ENCODE measurements at places on chromosomes 11 and 22.

DNA sequence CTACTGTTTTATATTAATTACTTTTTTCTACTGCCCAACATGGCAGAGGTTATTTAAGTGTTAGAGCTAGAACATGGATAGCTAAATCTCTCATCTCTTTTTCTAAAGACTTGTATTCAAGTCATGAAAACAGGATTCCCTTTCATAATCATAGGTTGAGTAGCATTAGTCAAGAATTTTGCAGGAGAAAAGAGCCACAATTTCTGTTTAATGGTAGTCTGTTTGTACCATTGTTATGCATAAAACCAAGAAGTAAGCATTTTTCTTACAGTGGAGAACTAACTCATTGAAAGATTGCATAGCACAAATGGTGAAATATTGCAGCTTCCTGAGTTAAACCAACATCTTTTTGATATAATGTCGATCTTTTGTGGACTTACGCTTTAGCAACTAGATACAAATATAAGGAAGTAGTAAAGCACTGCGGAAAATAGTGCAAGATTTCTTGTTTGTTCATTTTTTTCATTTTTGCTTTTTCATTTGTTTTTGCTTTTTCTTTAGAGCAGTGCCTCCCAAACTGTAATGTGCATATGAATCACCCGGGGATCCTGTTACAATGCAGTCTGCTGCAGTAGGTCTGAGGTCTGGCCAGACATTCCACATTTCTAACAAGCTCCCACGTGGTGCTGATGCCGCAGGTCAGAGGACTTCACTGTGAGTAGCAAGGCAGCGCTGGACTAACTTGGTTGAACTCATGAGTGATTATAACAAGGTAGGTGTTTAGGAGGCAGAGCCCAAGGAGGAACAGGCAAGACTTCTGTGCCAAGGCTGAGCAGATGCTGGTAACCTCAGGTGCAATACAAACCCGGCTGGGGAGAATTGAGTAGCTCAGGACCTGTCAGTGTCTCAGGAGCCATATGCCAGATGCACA is 4.6 kb downstream of the ETS1 start:
- DNase-seq: peak; percentile 50

GRCh38 chr22:49203859-49204598 is 623.6 kb downstream of the BRD1 start:
- no peak for DNase-seq

DNA sequence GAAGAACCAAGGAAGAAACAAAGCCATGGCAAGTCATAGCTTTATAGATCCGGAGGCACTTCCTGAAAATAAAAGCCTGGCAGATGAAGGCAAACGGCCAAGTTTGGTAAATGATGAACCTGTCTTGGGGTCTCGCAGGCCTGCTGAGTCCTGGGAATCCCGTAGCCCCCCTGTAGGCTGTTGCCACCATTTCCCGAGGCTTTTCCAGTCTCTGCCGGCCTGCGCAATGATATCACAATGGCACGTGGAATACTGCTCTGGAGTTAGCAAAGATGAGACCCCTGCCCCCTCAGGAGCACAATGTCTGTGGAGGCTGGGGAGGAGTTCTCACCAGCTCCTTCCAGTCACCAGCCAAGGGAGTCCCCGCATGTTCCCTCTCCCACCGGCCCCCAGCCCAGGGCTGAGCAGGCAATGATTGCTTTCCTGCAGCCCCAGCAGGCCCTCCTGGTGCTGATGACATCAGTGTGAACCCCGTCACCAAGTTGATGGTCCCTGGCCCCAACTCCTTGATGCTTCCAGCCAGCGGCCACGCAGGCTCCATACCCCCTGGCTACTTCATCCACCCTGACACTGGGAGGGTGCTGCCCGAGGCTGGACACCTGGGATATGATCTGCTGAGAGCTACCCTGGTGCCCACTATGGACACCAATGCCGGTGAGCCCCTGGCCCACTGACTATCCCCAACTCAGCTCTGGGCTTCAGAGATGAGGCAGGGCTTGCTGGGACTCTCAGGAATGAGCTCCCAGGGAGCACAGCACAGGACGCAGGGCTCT is 55.9 kb downstream of the BTG4 start:
- DNase-seq: no peak

DNA sequence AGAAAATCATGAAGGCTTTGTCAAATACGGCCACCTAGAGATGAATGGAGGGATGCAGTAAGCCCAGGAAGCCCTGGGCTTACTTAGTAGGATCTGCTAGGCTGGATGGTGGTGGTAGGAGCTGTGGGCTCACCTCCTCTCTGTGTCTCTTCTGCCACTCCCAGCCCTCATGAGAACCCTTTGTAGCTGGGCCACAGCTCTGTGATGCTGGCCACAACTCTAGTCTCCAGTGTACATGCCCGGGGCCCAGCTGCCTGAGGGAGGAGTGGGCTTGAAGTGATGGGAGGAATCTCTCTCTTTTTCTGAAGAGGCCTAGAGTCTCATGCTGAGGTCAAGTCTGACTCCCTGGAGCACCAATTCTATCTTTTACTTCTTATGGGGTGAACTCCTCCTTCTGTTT is 32.4 kb upstream of the SYT13 start:
- no peak for DNase-seq

DNA sequence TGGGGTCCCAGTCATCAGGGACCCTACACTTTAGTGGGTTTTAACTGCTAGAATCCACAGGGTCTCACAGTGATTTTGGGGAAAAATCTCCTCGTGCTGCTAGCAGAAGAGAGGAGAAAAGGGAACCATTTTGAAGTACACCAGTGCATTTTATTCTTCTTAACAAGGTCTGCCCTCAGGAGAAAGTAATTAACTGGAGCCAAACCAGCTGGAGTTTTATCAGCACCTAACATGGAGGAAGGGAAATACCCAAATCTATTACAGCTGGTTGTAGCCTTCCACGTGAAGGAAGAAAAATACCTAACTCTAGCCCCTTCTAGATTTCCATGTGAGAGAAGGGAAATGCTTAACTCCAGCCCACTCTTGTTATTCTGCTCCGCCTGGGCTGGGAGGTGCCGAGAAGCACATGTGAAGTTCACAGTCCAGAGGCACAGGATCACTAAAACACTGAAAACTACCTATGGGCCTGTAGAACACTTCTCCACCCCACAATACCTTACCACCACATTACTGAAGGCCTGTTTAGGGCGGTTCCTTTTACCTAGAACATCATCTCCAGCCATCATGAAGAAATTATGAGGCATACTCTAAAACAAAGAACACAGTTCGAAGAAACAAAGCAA is 31.3 kb upstream of the TEAD1 start:
- DNase-seq: no peak

DNA sequence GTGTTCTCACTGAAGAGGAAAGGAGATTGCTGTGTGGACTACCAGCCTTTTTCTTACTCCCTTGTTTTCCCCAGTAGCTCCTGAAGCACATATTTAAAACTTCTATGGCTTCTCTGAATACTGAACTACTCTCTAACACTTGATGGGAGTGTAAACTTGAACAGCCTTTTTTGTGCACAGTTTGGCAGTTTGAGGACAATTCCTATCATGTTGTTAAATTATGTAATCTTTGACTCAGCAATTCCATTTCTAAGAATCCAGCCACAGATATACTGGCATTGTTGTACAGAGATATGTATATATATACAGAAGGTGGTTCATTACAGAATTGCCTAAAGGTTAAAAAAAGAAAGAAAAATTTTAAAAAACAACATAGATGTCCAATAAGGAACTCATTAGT is 47.1 kb upstream of the EED start:
- no peak for DNase-seq

- DNase-seq: no peak
Measured at GRCh38 chr11:28003615-28004014, 104.3 kb downstream of the KIF18A start.

- DNase-seq: no peak
Measured at GRCh38 chr11:70456921-70457532, 58.7 kb downstream of the CTTN start.

GRCh38 chr11:67116758-67117105 is 2.3 kb upstream of the KDM2A start:
- no peak for DNase-seq

GRCh38 chr11:128708660-128709059 is 14.8 kb downstream of the FLI1 start:
- no peak for DNase-seq

DNA sequence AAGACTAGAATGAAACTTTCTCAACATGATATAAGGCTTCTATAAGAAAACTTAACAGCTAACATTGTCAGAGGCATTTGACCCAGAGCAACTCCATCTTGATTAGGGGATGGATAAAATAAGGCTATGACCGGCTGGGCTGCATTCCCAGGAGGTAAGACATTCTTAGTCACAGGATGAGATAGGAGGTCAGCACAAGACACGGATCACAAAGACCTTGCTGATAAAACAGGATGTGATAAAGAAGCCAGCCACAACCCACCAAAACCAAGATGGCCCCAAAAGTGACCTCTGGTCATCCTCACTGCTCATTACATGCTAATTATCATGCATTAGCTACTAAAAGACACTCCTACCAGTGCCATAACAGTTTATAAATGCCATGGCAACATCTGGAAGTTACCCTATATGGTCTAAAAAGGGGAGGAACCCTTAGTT is 135.2 kb downstream of the TTC28 start:
- DNase-seq: peak; percentile 88

DNA sequence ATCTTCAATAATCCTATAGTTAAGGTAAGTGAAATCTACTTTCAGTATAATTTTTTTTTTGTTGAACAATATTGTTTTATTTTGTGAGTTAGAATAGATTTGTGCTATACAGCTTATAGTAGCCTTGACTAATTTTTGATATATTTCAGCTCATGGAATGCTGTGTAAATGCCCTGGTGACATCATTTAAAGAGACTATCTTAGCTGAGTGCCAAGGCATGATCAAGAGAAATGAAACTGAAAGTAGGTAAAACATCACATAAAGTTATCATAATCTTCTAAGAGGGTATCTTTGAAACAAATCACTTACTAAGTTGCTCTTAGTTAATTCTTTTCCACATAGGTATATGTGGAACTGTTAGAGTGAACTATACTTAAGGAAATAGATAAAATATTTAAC is 51.4 kb upstream of the ACAT1 start:
- DNase-seq: no peak

GRCh38 chr11:2558397-2558796 is 113.6 kb downstream of the KCNQ1 start:
- no peak for DNase-seq

- peak; percentile 16 for DNase-seq
Measured at GRCh38 chr11:118623269-118623655, 15.8 kb downstream of the PHLDB1 start.

DNA sequence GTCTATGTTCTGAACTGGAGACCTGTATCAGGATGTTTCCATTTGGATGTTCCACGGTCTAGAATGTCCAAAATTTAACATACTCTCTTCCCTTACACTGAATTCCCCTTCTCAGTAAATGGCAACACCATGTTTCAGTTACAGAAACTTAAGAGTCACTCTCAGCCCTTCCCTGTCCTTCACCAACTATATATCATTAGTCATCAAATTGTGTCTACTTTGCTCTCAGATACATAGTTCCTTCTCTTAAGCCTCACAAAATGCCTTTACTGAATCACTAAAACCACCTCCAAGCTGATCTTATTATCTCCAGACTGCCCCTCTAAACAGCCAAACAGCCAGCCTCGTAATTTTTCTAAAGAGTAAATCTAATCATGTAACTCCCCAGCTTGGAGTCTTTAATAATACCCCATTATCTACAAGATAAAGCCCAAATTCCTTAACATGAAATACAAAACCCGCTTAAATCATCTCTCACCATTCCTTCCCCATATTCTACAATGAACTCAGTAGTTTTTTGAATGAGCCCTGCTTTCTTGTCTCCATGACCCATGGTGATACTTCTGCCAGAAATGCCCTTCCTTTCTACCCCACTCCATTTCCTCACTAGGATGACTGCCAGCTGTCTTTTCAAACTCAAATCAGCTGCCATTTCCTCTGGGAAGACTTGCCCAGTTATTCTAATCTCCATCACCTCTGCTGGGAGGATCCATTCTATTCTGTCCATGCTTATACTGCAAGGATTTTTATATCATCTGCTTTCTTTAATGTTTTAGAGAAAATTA is 102.7 kb upstream of the ARHGAP42 start:
- DNase-seq: no peak

GRCh38 chr11:16630651-16631050 is 107.8 kb upstream of the C11orf58 start:
- DNase-seq: no peak

GRCh38 chr11:1090600-1091331 is 16.1 kb downstream of the MUC2 start:
- DNase-seq: no peak

DNA sequence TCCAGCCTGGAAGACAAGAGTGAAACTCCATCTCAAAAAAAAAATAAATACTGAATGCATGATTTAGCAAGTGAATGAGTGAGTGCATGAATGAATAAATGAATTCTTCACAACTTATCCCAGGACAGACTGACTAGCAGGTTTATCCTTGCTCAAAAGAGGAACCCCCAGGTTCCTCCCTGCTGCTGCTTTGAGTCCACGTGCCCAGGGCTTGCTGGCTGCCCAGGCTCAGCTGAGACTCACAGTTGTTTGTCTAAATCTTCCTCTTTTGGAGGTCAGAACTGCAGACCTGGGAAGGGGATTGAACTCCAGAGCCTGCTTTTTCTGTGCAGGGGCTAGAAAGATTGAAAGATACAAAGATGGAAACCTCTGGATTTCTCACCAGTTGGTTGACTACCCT is 117.4 kb upstream of the TMEM45B start:
- DNase-seq: no peak

- no peak for DNase-seq
Measured at GRCh38 chr11:134978388-134979088, 566.5 kb upstream of the B3GAT1 start.

- DNase-seq: no peak
Measured at GRCh38 chr11:44615913-44616791, 50.7 kb downstream of the CD82 start.

DNA sequence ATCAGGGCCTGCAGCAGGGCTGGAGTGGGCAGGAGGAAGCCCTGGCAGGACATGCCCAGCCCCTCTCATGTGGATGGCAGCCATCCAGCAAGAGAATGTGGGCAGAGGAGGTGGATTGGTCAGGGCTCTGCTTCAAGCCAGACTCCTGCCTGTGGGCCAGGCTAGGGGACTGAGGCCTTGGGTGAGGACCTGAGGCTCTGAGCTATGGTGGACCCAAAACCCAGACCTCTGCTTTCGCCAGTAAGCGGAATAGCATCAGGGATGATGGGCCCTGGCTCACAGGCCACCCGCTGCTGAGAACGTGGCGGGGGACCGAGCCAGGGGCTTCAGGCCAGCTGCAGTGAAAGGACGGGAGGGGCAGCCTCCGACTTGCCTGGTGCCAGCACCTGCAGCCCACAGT is 57.4 kb downstream of the LINC01488 start:
- no peak for DNase-seq

GRCh38 chr22:49609207-49609876 is 218.3 kb downstream of the BRD1 start:
- no peak for DNase-seq

GRCh38 chr11:30310623-30311022 is 12.3 kb upstream of the ARL14EP start:
- no peak for DNase-seq

GRCh38 chr11:131624531-131624930 is 254.1 kb downstream of the NTM start:
- DNase-seq: no peak

- no peak for DNase-seq
Measured at GRCh38 chr11:10462746-10463300, 7.8 kb downstream of the AMPD3 start.

- no peak for DNase-seq
Measured at GRCh38 chr11:112859787-112860186, 101.4 kb upstream of the NCAM1 start.

- no peak for DNase-seq
Measured at GRCh38 chr22:27431896-27432295, 369.7 kb downstream of the MN1 start.

GRCh38 chr22:20957102-20957682 is 9.9 kb upstream of the AIFM3 start:
- peak; percentile 58 for DNase-seq

Measured in trophoblast cell (in vitro differentiated cells and primary cell).